ENCODE measurements at places on chromosomes 2 and 18.

- no peak for DNase-seq
Measured at GRCh38 chr2:112000399-112001135, 54.5 kb upstream of the TMEM87B start.

- no peak for DNase-seq
Measured at GRCh38 chr2:180761224-180761623, 219.2 kb upstream of the UBE2E3 start.

DNA sequence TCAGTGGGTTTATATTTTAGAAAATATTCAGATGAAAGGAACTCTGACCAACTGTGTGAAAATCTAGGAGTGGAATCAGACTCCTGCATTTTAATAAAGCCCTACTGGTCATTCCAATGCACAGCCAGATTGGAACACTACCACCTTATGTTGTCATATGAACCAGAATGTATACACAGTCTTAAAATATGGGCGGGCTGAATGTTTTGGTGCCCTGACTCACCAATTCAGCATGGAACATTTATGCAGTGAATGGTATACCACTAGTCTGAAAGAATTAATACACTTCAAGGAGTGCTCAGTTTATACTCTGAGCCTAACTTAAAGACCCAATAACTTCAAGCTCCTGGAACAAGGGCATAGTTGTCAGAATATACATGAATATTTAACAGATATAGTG is 280.9 kb upstream of the TCF4 start:
- DNase-seq, result no peak

DNA sequence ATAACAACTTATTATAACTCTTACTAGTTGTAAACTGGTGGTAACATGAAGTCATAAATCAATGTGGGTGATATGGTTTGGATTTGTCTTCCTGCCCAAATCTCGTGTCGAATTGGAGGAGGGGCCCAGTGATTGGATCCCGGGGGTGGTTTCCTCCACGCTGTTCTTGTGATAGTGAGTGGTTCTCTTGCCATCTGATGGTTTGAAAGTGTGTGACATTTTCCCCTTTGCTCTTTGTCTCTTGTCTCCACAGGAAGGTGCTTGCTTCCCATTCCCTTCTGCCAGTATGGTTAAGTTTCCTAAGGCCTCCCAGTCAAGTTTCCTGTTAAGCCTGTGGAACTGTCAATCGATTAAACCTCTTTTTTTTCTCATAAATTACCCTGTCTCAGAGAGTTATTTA is 321.6 kb downstream of the DSEL start:
- no peak for DNase-seq

- peak; percentile 99 for DNase-seq
Measured at GRCh38 chr2:168255866-168256265, 8.5 kb upstream of the STK39 start.

- peak; percentile 9 for DNase-seq
Measured at GRCh38 chr2:174025271-174026121, 60.3 kb upstream of the SP3 start.

- no peak for DNase-seq
Measured at GRCh38 chr18:58609536-58609993, 19.3 kb downstream of the ALPK2 start.

- DNase-seq, result no peak
Measured at GRCh38 chr2:159290289-159290907, 3.9 kb upstream of the WDSUB1 start.

GRCh38 chr2:175861958-175862357 is 140.1 kb downstream of the LNPK start:
- DNase-seq, result no peak

DNA sequence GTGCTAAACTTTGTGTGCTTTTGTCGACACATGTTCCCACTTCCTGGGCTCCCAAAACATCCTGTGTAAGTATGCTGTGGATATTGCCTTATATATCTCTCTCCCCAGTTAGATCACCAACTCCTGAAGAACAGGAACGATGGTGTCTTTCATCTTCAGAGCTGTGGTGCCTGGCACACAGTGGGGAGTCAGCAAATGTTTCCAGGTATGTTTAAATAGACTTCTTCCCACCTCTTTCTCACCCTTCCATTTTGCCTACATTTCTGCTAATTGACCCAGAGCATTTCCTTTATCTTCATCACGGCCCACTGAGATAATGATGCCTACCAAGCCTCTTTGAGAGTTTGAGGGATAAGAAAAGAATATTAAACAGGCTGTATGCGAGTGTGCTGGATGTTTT is 60.7 kb downstream of the RND3 start:
- no peak for DNase-seq

- no peak for DNase-seq
Measured at GRCh38 chr2:231057590-231057989, 923 bp downstream of the PSMD1 start.

GRCh38 chr2:237529452-237530402 is 36.6 kb upstream of the PRLH start:
- no peak for DNase-seq

DNA sequence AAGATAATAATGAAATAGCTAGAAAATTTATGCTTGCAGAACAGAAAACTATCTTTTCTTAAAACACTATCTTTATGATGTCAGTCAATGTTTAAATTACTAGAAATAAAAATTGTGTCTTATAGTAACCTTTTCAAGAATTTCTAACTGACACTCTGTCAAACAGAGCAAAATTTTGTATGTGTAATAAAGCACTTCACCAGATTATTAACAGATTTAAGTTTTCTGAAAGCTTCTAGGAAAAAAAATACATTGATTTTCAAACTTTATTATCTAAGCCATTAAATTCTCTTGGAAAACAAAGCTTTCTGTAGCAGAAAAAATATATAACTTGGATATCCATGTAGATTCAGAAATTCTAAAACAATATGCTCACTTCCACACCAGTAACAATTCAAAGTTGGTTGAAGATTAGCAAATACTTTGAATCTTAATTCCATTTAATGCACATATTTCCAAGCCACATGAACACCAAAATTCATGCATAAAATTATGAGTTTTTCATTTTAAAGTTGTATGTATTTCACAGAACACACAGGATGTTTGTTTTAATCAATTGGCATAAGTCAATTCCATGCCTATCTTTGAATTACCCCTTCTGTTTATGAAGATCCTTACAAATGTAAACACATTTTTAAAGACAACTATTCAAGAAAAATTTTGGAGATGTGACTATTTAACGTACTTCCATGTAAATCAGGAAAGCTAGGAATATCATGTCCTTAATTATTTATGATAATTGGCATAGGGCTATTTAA is 19.9 kb downstream of the FN1 start:
- no peak for DNase-seq

Measured in cerebellar cortex (tissue), 1 donor.